Activated T-cell treated with anti-CD3 and anti-CD28 coated beads for 48 hours (primary cell): ENCODE measurements at places on chromosomes 7 and 10.

DNA sequence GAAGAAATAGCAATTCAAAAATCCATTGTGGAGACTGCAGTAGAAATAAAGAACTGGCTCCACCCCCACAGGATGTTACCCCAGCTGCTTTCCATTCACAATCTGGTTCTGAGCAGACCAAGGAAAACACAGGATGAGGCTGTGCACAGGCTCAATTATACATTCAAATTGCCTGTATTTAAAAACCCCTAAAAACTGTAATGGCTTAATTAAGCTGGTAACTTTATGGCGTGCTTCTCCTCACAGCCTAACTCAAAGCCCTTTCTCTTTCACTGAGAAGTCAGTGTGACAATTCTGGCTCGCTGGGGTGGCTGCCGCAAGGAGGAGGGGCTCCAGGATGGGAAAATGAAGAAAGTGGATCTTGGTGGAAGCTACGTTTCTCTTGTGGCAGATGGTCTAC lies 1191.1 kb downstream of the SORCS1 start:
- no peak for DNase-seq

GRCh38 chr10:99041468-99041867 lies 194.2 kb downstream of the HPSE2 start:
- DNase-seq: no peak

GRCh38 chr7:86130268-86130667 lies 513.4 kb upstream of the GRM3 start:
- no peak for DNase-seq

- DNase-seq: no peak
Measured at GRCh38 chr10:5565671-5566581, 41.2 kb downstream of the CALML3 start.

- no peak for DNase-seq
Measured at GRCh38 chr10:125824736-125825135, 1.4 kb downstream of the BCCIP start.

- no peak for DNase-seq
Measured at GRCh38 chr7:127413962-127414361, 21.5 kb upstream of the ZNF800 start.

DNA sequence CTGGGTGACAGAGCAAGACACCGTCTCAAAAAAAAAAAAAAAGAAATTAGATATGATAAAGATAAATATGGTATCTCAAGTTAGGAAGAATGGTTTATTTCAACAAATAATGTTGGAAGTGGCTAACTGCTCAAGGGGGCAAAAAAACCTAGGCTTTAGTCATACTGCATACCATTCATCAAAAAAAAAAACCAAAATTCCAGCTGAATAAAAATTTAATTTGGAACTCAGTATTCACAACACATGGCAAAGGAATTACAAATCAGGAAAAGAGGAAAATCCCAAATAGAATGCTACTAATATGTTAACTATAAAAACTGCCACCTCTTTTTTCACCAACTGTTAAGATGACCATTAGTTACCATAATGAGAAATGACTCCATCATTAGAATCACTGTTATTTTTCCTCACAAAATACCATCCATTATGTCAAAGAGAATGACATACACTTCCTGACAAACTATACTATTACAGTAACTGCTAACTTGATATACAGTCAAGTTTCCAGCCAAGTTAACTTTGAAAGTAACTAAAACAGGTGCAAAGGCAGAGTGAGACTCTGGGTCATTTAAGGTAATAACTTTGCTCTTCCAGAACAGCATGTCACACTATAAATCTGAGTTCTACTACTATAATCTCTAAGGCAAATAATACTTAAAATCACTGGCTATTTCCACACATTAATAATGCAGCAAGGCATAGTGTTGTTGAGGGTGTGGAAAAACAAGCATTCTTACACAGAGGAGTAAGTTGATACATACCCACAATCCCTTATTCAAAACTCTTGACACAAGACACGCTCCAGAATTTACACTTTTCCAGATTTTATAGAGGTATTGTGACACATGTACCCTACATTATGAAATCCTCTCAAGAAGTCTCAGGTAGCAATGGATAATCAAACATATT lies 10.2 kb downstream of the KBTBD2 start:
- DNase-seq: no peak

- no peak for DNase-seq
Measured at GRCh38 chr10:112490545-112490944, 43.5 kb downstream of the VTI1A start.

- peak; percentile 20 for DNase-seq
Measured at GRCh38 chr7:44748948-44749731, 493 bp downstream of the ZMIZ2 start.

- no peak for DNase-seq
Measured at GRCh38 chr10:6473430-6473829, 106.6 kb downstream of the PRKCQ start.

DNA sequence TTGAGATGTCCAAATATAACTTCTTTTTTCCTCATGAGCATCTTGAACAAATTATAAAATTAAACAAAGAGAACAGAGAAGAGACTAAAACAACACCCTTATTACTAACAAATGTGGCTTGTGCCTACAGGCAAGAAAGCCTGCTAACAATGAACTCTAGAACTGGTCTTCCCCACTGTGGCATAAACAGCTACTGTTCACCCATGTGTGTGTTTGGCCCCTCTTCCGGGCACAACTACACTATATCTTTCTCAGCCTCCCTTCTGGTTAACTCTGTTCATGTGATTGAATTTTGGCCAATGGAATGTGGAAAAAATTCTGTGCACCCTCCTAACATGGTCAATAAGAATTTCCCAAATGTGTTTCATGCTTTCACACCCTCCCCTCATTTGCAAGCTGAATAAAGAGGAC lies 117.0 kb downstream of the KBTBD2 start:
- DNase-seq: no peak
